ENCODE measurements at places on chromosomes 6 and 20. TPM values are rescaled to one million over a fixed set of nuclear protein-coding genes. Genes with fewer than 3 reads are reported as not detected.
A peak's percentile ranks its signal among the peaks of the same experiment; 100 is the strongest.

Gene PLA2G7
- total RNA-seq, result 3.9 TPM

Gene B4GALT5
- total RNA-seq, result 34.6 TPM

DNA sequence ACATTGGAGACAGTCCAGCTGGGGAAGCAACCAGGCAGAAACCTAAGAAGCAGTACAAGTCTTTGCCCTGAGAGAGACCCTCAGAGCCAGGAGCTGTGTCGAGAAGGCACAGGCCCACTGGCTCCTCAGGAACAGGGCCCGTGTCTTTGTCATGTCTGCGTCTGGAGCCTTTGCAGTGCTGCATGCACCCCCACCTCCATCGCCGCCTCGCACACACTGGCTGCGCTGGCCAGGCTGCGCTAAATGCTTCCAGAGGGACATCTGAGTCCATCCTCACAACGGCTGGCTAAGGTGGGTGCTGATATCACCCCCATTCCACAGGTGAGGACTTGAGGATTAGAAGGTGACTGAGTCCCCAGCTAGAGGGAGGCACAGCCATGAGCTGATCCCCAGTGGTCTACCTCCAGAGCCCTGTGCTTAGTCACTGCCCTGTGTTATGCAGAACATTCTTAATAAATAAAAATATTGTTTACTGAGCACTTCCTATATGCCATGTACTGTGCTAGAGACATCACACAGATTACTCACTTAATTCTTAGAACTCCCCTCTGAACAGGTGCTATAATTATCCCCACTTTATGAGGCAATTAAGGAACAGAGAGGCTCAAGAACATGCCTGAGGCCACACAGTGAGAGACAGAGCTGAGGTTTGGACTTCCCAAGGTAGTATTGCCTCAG is 27.6 kb downstream of the GABRR2 start:
- DNase-seq, result no peak
- H3K36me3 ChIP-seq, result no peaks in the 10 kb centered on the region
- no peak overlapping the region for H3K27ac ChIP-seq
- H3K4me3 ChIP-seq, result no peak overlapping the region
- H3K27me3 ChIP-seq, result no peaks in the 10 kb centered on the region

DNA sequence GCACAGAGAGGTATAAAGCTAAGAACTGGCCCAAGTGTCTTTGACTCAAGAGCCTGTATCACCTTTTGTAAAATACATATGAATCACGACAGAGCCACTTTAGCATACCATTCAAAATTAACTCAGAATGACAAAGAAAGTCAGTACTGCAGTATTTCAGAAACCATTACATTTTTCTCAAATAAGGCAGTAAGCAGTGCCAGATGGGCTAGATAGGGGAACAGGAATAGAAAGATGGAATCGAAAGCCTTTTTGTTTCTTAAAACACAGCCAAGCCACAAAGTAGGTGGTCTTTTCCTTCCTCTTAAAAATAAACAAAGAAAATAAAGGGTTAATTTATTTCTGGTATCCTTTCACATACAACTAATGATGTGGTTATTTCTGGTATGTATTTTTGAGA is 10.3 kb downstream of the CLDN20 start:
- H3K4me1 ChIP-seq, result peaks cover 12% of the 10 kb centered on the region
- peak overlapping the region; percentile 47 for H3K27ac ChIP-seq
- no peaks in the 10 kb centered on the region for H3K36me3 ChIP-seq
- DNase-seq, result no peak
- H3K4me3 ChIP-seq, result no peak overlapping the region

DNA sequence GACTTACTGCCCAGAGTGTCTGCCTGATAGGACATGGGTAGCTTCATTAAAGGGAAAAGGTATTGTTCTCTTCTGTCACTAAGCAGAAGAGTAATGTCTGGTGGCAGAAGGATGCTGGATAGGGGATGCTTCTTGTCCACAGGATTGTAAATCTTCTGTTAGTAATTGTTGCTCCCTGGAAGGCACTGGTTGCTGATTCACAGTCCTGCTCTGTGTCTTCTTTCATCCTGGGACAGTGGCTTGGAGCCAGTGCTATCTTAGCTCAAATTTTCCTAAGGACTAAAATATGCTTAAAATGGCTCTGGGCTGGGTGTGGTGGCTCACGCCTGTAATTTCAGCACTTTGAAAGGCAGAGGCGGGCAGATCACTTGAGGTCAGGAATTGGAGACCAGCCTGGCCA is 48.0 kb downstream of the SYTL3 start:
- DNase-seq, result no peak
- H3K27ac ChIP-seq, result no peak overlapping the region
- H3K27me3 ChIP-seq, result no peaks in the 10 kb centered on the region
- no peak overlapping the region for H3K4me3 ChIP-seq
- no peaks in the 10 kb centered on the region for H3K4me1 ChIP-seq
- no peaks in the 10 kb centered on the region for H3K36me3 ChIP-seq

GRCh38 chr20:13758884-13759283 is 25.8 kb downstream of the ESF1 start:
- H3K27ac ChIP-seq, result no peak overlapping the region
- no peaks in the 10 kb centered on the region for H3K36me3 ChIP-seq
- DNase-seq, result no peak
- no peak overlapping the region for H3K4me3 ChIP-seq

DNA sequence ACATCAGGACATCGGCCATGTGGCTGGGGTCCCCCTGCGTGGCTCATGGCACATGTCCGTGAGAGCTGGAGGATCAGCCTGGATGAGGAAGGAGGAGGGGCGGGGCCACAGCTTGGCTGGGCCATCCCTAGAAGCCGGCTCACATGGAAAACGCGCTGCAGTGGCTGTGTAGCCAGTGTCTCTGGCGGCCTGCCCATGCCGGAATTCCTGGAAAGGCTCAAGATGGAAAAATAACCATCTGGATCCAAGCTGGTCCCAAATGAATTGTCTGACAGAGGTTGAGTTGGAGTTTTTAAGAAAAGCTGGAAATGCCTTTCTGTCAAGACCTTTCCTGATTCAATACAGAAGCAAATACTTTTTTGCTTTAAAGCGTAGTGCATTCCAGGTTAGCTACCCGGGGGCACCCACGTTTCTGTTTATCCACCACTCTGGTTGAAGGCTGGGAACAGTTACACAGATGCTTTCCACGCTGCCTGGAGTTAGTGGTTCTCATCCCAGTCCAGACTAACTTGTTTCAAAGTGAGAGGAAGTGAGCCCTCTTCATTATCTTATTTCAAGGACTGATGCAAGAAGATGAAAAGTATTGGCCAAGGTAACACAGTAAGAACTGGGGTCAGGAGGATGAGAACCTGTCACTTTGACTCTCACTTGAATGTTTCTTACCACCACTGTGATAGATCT is 99.0 kb downstream of the GMPR start:
- H3K27me3 ChIP-seq, result no peaks in the 10 kb centered on the region
- H3K4me1 ChIP-seq, result peaks cover 42% of the 10 kb centered on the region
- no peak overlapping the region for H3K4me3 ChIP-seq
- DNase-seq, result peak; percentile 97

Measured in uterus (tissue), 4 donors.